ENCODE measurements at places on chromosomes 4 and X.
A peak's percentile ranks its signal among the peaks of the same experiment; 100 is the strongest.

DNA sequence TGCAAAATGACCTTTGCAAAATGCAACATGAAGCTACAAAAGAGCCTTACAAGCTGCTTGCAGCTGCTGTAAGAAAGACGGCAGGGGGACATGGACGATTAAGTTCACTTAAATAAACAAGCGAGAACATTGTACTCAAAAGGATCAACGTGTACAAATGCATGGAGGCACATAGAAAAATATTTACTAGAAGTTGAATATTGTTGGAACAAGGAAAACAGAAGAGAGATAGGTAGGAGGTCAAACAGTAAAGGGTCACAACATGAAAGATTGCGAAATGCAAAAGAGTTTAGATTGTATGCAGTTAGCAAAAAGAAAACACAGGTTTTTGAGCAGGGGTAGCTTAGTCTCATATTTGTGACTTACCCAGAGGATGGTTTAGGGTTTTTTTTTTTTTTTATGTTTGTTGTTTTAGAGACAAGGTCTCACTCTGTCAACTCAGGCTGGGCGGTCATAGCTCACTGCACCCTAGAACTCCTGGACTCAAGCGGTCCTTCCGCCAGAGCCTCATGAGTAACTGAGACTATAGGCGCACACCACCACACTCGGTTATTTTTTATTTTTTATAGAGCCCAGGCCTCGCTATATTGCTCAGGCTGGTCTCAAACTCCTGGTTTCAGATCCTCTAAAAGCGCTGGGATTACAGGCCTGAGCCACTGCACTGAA lies 1.4 kb upstream of the PHF8 start:
- DNase-seq: no peak

DNA sequence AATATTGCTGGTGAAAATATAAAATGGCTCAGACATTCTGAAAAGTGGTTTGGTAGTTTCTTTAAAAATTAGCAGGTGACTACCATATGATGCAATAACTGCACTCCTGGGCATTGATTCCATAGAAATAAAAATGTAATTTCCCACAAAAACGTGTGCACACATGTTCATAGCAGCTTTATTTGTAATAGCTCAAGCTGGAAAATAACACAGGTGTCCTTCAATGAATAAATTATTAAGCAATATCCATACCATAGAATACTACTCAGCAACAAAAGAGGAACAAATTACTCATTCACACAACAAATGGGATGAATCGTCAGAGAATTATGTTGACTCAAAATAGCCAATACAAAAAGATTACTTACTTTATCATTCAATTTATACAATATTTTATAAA lies 893.7 kb upstream of the SLIT2 start:
- DNase-seq: no peak

- peak; percentile 71 for DNase-seq
Observed at GRCh38 chrX:74291964-74292807, 11.8 kb upstream of the ZCCHC13 start.

GRCh38 chrX:30495468-30495867 lies 82.1 kb downstream of the TASL start:
- DNase-seq: no peak

DNA sequence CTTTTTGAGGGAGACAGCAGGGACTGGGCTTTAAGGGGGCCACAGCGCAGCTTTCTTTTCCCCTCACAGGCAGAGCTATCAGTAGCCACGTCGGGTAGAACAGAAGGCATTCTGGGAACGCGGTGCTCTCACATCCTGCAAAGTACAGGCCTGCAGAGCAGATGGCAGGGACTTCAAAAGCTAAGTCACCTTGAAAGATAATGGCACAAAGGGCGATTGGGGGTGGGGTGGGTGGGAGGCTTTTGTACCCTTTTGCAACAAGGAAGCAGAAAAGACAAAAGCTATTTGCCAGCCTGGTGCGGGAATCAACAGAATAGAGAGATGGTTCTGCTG lies 93.9 kb downstream of the PHKA2 start:
- DNase-seq: no peak

GRCh38 chr4:155673453-155673979 lies 6.9 kb downstream of the GUCY1A1 start:
- no peak for DNase-seq

DNA sequence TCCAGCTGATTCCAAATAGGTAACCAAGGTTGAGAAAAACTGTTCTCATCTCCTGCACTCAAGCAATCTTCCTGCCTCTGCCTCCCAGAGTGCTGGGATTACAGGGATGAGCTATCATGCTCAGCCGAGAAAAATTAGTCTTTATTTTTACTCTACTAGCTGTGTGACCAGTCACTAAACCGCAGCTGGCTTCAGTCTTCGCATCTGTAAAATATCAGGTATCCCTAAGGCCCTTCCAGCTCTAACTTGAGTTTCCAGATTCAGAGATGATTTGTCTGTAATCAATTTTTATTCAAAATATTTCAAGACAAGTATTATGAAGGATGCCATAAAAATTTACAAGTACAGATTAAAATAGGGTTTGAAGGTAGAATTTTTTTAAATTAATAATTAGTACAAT lies 3.5 kb downstream of the ADH6 start:
- no peak for DNase-seq

DNA sequence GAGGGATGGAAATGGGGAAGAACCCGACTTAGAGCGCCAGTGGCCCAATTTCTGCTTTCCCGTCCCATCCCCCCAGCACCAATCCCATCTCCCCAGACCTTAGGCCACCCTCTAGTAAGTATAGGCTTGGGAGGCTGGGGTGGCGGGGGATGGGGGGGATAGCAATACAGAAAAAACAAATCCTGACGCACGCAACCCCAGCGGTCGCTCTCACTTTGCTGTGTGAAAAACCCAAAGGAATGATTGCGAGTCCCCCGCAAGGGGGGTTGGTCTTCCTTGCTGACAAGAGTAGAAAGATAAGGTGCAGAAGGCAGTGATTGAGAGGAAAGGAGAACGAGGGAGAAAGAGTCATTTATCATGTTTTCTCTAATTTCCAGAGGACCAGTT lies 863 bp downstream of the CPE start:
- no peak for DNase-seq

DNA sequence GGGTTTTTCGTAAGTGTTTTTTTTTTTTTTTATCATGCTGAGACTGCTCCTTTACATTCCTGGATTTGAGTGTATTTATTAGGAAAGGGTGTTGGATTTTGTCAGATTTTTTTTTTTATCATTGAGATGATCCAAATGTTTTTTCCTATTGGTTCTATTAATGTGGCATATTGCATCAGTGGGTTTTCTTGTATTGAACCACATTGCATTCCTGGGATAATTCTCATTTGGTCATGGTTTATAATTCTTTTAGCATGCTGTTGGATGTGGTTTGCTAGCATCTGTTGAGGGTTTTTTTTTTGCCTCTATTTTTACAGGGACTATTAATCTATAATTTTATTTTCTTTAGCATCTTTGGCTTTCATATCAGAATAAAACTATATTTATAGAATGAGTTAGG lies 28.8 kb downstream of the COL4A5 start:
- no peak for DNase-seq

DNA sequence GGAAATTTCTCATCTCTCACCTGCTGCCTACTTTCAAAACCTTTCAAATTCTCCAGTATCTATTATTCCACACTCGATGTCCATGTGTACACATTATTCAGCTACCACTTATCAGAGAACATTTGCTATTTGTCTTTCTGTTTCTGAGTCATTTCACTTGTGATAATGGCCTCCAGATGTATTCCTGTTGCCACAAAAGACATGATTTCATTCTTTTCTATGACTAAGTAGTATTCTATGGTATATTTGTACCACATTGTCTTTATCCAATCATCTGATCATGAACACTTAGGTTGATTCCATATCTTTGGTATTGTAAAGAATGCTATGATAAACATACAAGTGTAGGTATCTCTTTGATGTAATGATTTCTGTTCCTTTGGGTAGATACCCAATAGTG lies 310.1 kb upstream of the SPOCK3 start:
- no peak for DNase-seq

DNA sequence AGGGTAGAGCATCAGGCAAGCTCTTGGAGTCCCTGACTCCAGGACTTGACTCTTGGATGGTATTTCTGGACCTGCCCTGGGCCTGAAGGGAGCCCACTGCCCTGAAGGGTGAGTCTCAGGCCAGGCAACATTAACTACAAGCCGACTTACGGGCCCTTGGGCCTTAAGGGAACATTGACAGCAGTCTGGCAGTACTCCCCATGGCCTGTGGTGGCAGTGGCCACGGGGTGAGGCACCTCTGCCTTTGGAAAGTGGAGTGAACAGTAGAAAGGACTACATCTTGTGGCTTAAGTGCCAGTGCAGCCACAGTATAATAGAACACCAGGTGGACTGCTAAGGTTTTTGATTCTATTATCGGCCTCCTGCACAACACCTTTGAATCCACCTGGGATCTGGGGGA lies 36.3 kb downstream of the SH3BGRL start:
- DNase-seq: no peak

GRCh38 chrX:20596856-20597255 lies 330.1 kb upstream of the RPS6KA3 start:
- DNase-seq: no peak

- no peak for DNase-seq
Observed at GRCh38 chr4:69896530-69897116, 34.2 kb upstream of the CSN1S1 start.

GRCh38 chrX:144627947-144628346 lies 619.4 kb upstream of the SPANXN1 start:
- DNase-seq: no peak

GRCh38 chrX:48834383-48834709 lies 1.1 kb downstream of the PCSK1N start:
- no peak for DNase-seq

GRCh38 chr4:4914059-4914820 lies 54.8 kb downstream of the MSX1 start:
- no peak for DNase-seq

GRCh38 chr4:1868293-1868692 lies 2.9 kb upstream of the NSD2 start:
- DNase-seq: no peak

DNA sequence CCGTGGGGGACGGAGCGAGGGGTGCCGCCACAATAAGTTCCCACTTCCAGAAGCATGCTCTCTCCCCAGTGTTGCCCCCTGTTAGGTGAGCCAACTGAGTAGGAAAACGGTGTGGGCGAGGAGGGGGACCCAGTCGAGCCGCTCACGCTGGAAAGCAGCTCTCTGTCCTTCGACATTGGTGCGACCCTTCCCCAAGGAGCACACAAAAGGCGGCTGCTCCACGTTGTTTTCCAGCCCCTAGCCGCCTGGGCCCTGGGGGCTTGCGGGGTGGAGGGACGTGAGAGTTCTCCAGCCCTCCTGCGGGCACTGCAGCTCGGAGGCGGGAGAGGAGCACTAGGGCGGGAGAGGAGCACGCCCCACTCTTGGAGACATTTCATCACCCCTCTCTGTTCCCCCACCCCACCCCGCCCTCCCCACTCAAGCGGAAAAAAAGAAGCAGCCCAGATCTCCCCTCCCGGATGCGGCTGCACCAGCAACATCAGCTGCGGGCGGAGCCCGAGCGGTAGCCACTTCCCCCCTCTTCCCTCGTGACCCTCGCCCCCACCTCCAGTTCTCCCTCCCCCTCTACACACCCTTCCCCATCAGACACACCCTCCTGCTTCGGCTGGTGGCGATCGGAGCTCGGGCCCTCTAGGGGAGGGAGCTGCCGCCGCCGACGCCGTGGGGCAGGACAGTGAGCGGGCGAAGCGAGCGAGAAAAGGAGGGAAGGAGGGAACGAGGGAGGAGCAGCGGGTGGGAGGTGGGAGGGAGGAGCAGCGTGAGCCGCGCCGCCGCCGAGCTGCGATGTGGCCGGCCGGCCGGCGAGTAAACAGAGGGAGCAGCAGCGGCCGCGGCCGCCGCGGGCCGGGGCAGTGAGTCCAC lies at the start of gene DOCK11:
Gene DOCK11, plus strand, starts transcription at position 755 of the 861 bp plus-strand sequence. CDS start 157 bp downstream, outside the sequence.
- peak; percentile 39 for DNase-seq

- DNase-seq: no peak
Observed at GRCh38 chrX:41096339-41096955, 11.2 kb downstream of the USP9X start.

DNA sequence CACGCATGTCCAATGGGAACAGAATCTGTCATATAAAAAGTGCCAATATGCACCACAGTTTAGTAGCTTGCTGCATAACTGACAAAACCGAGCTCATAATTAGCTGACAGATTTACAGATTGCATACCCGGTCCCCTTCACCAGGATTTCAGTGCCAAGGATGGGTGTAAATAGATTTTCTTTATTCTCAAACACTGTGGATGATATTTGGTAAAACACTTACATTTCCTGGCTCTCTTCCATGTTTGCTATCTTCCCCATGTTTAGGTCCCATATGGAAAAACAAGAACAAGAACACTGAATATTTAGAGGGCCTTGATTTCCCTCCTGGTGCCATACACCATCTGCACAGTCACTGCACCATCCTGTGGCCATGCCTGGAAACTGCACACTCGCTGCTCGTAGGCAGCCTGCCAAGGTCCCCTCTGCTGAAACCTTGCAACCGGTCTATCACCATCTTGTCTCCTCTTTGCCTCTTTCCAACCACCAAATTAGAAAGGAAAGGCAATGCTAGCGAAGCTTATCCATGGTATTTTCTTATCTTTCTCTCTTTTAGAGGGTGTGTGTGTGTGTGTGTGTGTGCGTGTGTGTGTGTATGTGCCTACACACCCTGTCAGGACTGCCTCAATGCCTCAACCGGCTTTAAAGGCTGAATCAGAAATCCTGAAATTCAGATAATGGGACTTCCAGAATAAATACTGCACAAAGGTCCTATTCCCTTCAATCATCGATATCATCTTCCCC lies 124.2 kb upstream of the MBNL3 start:
- peak; percentile 46 for DNase-seq

- no peak for DNase-seq
Observed at GRCh38 chr4:69836287-69836686, 23.7 kb downstream of the SULT1E1 start.

- DNase-seq: no peak
Observed at GRCh38 chr4:55154290-55154880, 29.0 kb upstream of the KDR start.

GRCh38 chr4:78347527-78347926 lies 204.0 kb upstream of the ANXA3 start:
- DNase-seq: no peak

GRCh38 chrX:262381-262909 lies 18.7 kb upstream of the PLCXD1 start:
- DNase-seq: no peak

DNA sequence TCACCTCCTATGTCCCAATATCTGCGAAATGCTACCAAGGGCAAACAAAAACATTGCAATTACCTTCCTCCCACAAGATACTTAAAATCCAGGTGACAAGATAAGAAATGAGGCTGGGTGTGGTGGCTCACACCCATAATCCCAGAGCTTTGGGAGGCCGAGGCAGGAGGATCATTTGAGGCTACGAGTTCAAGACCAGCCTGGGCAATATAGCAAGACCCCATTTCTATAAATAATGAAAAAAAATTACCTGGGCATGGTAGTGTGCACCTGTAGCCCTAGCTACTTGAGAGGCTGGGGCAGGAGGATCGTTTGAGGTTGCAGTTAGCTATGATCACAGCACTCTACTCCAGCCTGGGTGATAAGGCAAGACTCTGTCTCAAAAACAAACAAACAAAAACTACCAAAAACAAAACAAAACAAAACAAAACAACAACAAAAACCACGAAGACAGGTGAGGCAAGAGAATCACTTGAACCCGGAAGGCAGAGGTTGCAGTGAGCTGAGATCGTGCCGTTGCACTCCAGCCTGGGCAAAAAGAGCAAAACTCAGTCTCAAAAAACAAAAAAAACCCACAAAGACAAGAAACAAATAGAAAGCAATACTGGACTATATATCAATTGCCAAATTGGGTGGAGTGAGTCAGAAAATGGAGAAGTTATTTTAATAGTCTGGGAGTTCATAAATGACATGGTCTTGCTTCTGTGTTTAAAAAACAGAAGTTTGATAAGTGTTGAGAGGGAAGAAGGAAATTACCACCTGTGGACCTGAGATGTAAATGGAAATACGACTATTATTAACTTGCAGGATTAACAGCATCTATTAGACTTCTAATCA lies 176.5 kb downstream of the FBXW7 start:
- no peak for DNase-seq
